ENCODE measurements at places on chromosomes 3 and 15. TPM values are rescaled to one million over a fixed set of nuclear protein-coding genes. Genes with fewer than 3 reads are reported as not detected.

- DNase-seq = no peak
Measured at GRCh38 chr3:11328196-11328945, 56.2 kb downstream of the ATG7 start.

DNA sequence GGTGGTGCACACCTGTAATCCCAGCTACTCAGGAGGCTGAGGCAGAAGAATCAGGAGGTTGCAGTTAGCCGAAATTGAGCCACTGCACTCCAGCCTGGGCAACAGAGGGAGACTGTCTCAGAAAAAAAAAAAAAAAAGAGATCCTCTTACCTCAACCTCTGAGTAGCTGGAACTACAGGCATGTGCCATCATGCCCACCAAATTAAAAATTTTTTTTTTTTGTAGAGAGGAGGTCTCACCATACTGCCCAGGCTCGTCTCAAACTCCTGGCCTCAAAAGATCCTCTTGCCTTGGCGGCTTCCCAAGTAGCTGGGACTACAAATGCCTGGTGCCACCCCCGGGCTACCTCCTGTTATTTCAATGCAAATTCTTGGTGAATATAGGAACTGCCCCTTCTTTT is 1.5 kb downstream of the UMPS start:
- no peak for DNase-seq

DNA sequence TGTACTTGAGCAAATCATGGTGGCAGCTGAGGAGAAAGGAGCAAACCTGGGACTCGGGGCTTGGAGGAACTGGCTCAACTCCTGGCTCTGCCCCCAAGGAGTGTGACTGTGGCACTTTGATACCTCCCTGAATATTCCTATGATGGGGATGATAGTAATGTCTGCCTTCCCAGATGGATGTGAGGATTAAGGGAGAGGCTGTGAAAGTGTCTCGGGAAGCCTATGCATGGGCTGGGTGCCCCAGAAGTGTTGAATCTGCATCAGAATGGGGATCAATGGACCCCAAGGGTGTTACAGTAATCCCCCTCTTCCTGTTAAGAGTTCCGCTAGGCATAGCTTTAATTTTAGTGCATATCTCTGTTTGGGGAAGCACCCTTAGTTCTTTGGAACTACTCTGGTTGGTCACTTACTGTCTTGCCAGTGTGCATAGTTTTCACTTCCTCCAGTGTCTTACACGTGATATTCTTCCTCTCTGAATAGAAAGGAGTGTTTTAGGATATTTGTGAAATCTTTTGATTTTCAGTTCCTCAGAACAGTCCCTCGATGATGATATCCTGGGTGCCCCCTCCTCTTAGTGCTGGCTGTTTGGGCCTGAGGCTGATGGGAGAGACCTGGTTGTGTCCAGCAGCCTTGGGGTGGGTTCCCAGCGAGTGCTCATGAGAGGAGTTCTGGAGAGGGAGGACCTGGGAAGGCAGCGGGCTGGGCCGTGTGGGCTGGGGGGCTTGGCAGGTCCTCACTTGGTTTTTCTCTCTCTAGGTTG is 97.5 kb downstream of the CHDH start:
- no peak for DNase-seq

DNA sequence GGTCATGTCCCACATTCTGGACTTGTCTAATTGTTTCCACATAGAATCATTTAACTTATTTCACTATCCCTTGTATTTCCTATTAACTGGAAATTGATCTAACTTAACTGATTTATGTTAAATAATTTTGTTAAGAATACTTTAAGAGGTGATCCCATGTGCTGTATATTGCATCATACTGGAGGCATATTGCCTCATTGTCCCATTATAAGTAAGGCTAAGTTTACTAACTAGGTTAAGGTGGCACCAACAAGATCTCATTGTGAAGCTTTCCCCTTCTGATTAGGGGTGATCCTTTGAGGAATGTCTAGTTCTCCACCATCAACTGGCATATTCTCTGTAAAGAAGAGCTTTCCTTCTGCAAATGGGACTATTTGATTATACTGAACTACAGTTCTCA is 24.4 kb downstream of the MAP1A start:
- DNase-seq = no peak

DNA sequence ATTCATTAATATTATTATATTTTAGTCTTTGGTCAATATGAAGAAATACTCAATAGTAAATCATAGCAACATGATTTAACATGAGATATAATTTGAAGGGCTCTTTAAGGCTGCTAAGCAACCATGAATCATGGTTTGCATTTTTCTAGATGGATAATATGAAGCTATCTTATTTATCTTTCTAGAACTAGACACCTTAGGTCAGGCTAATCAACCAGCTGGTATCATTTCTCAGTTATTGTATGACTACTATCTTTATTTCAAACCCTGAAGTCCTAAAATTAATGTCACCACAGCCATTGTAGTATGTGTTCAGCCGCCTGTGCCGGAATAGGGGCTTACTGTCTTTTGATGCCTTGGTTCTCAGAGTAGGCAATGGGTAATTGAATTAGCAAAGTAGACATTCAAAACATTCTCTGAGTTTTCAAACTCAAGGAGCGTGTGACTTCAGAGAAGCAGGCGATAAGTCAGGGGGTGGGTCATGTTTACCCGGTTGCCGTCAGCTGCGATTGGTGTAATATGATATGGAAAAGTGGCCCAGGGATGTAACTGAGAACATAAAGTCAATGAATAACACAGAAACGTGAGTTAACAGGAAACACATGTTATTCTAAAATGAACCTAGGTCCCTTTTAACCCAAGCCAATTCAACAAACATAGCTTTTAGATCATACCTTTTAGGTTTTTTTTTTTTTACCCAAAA is 93.4 kb upstream of the CTDSPL start:
- no peak for DNase-seq

DNA sequence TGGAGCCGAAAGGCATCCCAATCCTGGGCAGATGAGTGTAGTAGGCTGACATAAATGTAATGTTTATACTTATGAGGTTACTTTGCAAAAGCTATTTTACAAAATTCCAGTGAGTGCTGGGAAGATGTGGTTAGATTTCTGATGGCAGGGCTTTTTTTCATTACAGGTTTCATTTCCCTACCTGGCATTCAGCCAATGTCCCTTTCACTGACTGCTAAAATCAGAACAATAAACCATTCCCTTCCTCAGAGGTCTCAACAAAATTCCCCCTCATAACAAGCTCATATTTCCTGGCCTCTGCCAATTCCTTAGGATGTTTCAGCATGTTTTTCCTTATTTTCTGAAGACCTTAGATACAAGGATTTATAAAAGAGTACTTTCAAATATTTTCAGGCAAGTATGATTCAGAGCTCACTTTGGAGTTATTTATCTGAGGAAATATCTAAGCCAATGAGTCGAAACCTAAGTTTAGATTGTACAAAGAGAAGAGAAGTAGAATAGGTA is 40.9 kb upstream of the CCDC80 start:
- no peak for DNase-seq

GRCh38 chr3:61595826-61596225 is 34.5 kb downstream of the PTPRG start:
- DNase-seq = no peak

- DNase-seq = no peak
Measured at GRCh38 chr3:45199837-45200648, 26.0 kb downstream of the TMEM158 start.

DNA sequence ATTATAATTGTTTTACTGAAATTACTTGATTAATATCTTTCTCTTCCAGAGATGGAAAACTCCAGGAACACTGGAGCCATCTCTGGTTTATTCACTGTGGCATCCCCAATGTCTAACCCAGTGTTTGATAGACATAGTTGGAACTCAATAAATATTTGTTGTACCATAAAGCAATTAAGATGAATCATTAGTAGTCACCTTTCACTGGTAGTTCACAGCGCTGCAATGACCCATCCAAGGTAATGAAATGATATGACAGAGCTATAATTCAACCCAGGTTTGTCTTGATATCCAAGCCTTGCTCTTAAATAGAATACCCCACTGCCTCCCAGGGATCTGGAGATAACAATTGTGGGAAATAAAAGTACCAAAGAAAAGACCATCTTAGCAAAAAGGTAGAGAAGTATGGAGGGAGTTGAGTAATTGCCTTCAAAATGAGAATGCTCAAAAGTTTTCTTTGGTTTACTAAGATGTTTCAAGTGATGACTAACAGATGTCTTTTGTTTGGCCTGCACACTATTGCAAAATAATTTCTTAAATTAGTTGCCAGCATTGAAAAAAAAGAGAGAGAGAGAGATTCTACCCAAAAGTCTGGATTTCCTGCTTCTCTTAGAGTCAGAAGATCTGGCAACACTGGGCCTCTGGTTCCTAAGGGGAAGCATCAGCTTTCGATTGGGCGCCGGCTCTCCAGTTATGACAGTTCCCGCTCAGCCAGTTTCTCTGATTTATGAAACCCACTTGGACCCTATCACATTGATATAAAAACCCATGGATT is 348.5 kb downstream of the ERC2 start:
- peak; percentile 66 for DNase-seq

GRCh38 chr15:28123408-28124023 is 24.4 kb upstream of the OCA2 start:
- peak; percentile 64 for DNase-seq

GRCh38 chr3:125556314-125556713 is 36.3 kb upstream of the SNX4 start:
- DNase-seq = no peak

- DNase-seq = no peak
Measured at GRCh38 chr3:169203631-169204550, 459.6 kb downstream of the MECOM start.

DNA sequence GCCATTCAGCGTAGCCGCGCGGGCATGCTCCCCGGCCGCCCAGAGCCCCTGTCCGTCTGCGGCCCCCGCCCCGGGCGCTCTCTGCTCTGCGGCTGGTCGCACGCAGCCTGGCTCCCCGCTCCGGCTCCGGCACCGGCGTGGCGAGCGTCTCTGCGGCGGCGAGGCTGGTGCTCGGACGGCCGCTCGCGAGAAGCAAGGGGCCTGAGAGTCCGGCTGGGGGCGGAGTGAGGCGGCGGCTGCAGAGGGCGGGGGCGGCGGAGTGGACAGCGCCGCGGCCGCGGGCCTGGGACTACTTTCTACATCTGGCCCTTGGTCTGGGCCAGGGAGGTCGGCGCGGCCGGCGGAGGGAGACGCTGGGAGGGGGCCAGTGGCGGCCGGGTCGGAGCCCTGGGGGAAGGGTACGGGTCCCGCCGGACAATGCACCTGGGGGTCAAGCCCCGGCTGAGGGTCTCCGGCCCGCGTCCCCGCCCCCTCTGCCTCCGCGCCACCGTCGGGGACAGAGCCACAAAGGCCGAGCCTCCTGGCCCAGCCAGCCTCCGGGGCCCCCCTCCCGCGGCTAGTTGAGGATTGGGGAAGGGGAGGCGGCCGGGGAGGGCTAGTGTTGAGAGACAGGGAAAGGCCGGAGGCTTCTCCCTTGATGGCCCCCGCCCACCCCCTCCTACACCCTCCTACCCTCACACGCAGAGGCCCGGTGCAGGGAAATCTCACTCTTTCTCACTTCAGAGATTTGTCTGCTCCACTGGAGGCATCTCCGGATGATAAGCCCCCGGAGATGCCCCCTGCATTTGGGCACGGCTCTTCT is at the start of gene PRTG:
PRTG (minus strand) TSS at position 226 of the 802 bp plus-strand sequence; CDS start at position 5, 221 bp downstream.
- peak; percentile 83 for DNase-seq

DNA sequence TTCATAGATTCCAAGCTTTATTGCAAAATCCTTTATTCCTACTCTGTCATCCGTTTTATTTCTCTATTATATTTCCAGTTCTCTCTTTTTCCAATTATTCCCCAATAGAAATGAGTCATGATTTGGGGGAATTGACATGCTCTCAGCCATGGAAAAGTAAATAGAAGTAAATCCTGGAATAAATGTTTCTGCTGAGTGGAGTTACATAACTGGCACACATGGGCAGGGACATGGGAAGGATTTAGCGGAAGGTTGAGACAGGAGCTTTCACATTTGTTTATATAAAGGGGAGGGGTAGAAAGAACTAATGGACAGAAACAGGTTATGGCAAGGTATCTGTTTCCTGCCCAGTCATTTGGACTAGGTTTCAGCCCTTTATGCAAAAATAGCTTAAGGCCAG is 221.6 kb downstream of the PLOD2 start:
- DNase-seq = no peak

GRCh38 chr15:95210436-95210981 is 979.1 kb downstream of the MCTP2 start:
- DNase-seq = no peak

GRCh38 chr3:15528854-15529537 is 7.5 kb upstream of the COLQ start:
- DNase-seq = no peak

DNA sequence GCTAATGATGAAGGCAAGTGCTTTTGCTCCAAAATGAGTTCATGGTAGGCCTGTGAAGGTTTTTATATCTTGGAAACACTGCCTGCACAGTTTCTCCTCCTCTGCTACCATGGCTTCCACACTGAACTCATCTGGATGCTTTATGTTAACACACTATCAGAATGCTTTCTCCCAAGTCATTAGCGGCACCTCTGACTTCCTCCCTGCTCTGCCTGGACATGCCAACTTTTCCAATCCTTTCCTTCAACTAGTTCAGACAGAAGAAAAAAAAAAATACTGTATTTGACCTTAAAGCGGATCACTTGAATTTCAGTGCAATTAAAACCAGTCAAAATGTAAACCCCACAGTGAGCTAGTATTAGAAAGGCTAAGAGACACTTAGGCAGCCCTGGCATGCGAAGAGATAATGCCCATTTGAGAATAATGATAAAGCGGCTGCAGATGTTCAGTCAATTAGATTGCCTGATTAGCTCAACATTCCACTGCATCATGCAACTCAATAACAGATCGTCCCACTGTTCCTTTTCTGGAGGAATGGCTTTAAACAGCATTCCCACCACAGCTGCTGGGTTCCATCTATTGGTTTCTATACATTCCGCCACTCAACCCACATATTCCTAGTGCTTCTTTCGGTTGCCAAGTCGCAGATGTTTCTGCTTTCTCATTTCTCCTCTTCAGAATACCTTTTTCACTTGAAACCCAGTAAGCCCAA is 51.7 kb downstream of the CNTN3 start:
- DNase-seq = no peak

GRCh38 chr15:98724048-98724447 is 75.7 kb downstream of the IGF1R start:
- no peak for DNase-seq

- DNase-seq = no peak
Measured at GRCh38 chr3:57556459-57557084, 498 bp downstream of the PDE12 start.

- no peak for DNase-seq
Measured at GRCh38 chr3:150521463-150521862, 24.8 kb downstream of the SERP1 start.

- DNase-seq = no peak
Measured at GRCh38 chr3:193548406-193548805, 6.3 kb downstream of the ATP13A4 start.

NFKBIZ gene
- polyA plus RNA-seq = 9.3 TPM

SGO1 gene
- 6.8 TPM for polyA plus RNA-seq

PP2D1 gene
- 0.24 TPM for polyA plus RNA-seq

CYP8B1 gene
- 0.30 TPM for polyA plus RNA-seq

SCG3 gene
- 0.20 TPM for polyA plus RNA-seq

SLC6A6 gene
- polyA plus RNA-seq = 5.6 TPM

TEX264 gene
- 24.5 TPM for polyA plus RNA-seq

FANCD2OS gene
- polyA plus RNA-seq = not detected

STRIT1 gene
- 61.3 TPM for polyA plus RNA-seq

SERPINI2 gene
- not detected for polyA plus RNA-seq

DENND6A gene
- polyA plus RNA-seq = 18.0 TPM

SSR3 gene
- polyA plus RNA-seq = 126 TPM

MED12L gene
- polyA plus RNA-seq = 6.0 TPM

Data from muscle of arm (tissue), 14 donors.